Activated effector memory CD4-positive, alpha-beta T cell treated with anti-CD3 and anti-CD28 coated beads, Interleukin-2, amount 50 U/mL, for 16 hours (primary cell): ENCODE measurements at places on chromosomes 2 and 18.

DNA sequence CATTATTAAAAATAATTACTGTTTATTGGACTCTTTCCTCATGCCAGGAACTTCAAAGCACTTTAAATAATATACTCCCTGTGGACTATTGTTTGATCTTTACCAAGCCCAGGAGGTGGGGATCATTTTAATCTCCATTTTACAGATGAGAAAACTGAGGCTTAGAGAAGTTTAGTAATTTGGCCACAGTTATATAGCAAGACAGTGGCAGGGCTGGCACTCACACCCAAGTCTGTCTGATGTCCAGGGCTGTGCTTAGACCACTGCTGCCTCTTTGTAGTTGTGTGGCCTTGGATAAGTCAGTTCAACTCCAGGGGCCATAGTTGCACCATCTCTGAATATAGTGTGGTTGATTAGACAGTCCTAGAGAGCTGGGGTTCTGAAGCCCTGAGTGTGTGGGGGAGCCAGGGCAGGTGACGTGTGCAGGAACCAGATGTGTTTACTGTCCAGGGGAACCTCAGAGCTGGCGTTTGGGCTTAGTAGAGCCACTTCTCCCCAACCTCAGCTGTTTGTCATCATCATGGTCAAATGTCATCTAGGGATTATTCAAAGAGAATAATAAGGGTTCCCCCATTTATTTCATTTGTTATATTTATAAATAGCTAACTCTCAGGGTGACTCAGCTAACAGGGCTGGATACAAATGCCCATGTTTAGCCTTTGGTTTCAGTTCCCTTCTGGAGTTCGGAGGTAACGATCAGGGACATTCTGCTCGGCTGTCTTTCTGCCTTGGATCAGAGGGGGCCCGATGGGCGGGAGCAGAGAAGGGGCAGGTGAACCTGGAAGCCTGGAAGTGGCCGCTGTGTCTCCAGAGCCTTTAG is 68.0 kb downstream of the BOLA3 start:
- DNase-seq, result no peak

DNA sequence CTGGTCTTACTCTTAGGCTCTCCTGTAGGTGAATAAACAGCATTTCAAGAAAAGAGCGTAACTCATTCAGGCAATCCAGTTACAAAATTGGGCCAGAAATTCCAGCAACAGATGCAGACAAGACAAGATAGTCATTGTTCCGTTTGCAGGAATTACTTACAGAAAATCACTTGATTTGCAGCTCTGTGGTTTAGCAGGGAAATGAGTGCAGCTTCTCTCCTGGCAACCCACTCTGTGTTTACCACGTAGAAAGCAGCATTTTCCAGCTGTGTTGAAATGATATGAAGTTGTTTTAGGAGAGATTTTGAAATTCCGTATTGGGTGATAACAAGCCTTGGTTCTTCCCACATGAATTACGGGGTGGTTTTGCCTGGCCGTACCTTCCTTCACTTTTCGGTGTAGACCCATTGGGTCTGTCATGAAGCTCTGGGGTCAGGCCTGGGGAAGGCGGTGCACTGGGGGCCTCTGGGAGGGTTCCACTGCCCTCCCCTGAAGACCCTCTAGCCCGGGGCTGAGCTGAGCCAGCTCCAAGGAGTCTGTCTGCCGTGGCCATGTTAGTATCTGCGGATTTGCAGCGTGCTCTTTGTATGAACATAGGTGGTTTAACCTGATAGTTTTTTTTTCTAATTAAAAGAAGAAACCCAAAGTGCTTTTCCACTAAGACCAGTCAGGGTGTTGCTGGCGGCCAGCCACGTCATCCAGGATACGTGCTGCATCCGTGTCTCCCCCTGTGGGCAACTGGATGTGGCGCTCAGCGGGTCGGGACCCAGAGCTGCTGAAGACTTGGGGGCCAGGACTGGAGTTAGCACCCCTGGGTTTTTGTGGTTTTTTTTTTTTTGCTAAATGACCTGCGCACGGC is 58.9 kb upstream of the KCNG2 start:
- DNase-seq, result no peak

GRCh38 chr18:11146947-11147345 is 2.4 kb downstream of the PIEZO2 start:
- no peak for DNase-seq

- no peak for DNase-seq
These were observed 48.2 kb downstream of the SPP2 start for GRCh38 chr2:234098681-234099080.

- no peak for DNase-seq
These were observed 12.1 kb downstream of the SGO2 start for GRCh38 chr2:200538139-200538538.

DNA sequence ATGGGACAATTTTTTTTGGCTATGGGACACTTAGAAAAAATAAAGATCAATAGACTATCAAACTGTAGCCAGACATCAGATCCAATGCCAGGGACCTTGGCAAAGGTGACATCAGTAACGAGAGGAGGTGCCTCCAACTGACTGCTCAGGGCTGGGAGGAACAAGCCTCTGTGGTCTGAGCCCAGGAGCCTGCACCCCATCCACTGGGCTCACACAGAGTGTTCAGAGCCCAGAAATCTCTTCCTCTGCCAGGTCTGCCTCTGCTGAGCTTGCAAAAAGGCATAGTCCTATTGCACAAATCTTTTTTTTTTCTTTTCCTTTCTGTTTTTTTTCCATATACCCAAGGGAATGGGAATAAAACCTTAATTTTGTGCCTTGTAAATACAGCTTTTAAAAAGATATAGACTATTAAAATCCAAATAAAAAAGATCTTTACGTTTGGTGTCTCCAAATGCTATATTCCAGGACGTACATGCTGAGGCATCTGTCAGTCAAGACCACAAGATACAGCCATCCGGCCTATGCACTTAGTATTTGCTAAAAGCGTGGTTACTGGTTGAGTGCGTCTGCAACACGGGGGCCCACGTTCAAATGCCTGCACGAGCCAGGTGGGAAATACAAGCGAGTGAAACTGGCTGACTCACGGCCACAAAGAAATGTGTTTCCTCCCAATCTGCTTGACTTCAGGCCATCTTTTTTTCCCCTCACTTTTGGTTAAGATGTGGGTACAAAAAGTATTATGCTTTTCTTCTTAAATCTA is 7.8 kb upstream of the ARHGAP25 start:
- DNase-seq, result peak; percentile 91

DNA sequence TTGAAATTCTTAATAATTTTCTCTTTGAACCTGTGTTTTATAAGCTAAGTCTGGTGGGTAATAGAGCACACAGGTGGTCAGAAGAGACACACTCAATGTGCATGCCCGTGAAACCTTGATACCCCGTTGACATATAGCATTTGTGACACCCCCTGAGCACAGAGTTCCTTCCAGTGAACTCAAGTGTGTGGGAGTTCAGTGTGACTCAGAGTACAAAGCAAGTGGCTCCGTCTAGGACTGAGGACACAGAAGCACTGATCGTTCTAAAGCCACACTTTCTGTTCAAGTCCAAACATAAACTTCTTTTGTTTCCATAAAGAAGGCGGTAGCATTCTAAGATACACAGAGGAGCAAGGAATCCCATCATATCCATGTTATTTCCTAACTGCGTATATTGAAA is 523.6 kb downstream of the PID1 start:
- no peak for DNase-seq

GRCh38 chr2:134253804-134254203 is at the start of gene MGAT5:
Gene MGAT5 (plus strand): TSS chr2:134254072. CDS start chr2:134254404, 332 bp downstream.
- DNase-seq, result no peak

- DNase-seq, result peak; percentile 44
These were observed 96.7 kb downstream of the DGKD start for GRCh38 chr2:233450864-233451575.

GRCh38 chr2:2796207-2796606 is 465.1 kb upstream of the MYT1L start:
- peak; percentile 42 for DNase-seq

- DNase-seq, result no peak
These were observed 44.6 kb downstream of the TMEFF2 start for GRCh38 chr2:192150166-192150565.

DNA sequence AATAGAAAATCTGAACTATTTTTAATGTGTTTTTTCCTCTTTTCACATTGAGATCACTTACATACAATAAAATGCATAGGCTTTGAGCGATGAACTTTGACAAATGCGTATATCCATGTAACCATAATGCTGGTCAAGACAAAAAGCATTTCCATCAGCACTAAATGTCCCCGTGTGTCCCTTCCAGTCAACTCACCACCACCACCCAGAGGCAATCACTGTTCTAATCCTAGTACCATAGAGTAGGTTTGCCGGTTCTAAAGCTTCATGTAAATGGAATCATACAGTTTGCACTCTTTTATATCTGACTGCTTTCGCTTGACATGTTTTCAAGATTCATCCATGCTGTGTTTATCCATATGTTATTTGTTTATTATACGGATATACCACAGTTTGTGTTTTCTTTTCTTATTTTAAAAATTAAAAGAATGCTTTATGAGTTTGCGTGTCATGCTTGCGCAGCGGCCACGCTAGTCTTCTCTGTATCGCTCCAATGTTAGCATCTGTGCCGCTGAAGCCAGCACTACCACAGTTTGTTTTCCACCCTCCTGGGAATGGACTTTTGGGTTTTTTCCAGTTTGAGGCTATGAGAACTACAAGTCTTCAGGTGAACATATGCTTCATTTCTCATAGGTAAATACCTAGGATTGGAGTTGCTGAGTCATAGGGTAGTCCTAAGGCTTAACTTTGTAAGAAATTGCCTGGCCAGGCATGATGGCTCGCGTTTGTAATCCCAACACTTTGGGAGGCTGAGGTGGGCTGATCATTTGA is 197.5 kb upstream of the CHAC2 start:
- DNase-seq, result no peak

- DNase-seq, result no peak
These were observed 180.7 kb downstream of the NCK2 start for GRCh38 chr2:105925390-105925789.

DNA sequence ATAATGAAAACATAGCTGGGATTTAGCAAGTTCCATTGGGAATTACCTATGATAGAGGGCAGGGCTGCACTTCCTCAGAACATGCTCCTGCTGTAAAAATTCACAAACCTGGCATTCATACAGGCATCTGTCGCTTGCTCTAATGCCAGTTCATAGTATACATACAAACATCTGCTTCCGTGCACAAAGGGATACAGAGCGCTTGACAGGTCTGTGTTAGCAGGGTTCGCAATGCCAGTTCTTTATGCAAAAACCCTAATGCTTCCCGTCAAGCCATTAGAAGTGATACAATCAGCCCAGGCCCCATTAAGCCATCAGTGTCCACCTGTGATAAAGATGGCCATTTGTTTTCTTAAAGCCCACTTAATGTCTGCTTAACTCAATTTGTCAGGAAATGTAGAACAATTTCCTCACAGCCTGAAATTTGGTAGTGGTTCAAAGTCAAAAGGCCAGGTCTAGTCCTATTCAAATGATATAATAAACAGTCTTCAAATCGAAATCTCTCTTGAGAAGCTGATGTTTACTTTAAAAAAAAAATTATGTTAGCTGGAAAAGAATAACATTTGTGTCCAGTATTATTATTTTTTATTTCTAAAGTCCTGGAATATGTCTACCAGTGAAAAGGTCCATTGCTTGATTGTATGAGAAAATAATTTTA is 556.3 kb downstream of the ARHGAP15 start:
- no peak for DNase-seq

- DNase-seq, result no peak
These were observed 73.1 kb downstream of the SPATS2L start for GRCh38 chr2:200379481-200380090.

DNA sequence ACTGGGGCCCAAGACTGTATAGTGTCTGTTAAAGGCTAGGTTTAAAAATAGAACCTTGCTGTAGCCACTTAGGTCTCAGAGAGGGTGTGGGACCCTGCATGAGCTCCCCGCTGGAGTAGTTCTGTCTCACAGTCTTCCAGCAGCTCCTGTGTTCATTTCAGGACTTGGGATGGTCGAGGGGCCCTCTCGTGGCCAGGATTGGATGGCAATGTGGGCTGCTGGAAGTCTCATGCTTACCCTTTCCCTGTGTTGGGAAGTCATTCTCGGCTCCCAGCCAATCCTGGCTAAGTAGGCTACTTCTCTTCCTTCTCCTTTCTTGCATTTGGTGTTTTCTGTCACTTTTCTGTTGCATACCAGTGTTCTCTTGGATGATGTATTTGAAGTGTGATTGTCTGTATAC is 284.0 kb upstream of the GCFC2 start:
- DNase-seq, result no peak

DNA sequence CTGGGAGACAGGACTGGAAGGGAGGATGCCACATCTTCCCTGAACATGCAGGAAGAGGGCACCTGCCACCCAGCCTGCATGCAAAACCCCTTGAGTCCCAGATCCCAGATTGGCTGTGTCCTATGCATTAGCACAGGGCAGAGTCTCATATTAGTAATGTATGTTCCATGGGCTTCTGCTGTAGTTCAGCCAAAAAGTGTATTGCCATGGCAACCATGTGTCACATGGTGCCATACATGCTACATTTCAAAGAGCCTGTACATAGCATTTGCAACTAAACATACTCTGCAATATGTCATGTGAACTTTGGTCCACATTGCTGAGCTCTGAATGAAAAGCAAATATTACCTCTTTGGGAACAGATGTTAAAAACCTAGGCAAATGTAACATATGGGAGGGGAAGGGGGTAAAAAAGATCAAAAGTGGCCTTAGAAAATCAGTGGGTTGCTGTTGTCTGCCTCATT is 78.4 kb downstream of the DPP4 start:
- DNase-seq, result no peak

DNA sequence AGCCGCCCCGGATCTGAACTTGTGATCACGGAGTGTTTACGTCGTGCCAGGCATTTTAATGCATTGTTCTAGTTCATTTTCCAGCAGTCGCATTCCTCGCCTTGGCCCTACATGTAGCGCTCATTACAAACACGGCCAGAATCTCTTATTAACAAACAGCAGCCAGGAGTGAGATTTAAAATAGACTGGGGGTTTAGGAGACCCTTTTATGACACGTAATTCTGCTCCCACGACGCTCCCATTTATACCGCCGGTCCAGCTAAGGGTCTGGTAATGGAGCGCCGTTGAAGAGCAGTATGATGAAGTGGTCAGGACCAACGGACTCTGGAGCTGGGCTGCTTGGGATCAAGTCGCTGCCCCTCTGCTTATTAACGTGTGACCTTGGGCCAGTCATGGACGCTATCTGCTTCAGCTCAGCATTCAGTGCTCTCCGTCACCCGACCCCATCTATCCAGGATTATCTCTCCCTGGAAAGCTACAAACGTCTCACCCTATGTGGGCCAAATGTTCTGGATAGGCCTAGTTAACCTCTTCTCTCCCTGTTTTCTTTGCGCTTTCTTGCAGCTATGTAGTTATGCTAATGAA is 745 bp downstream of the MSH2 start:
- DNase-seq, result no peak

DNA sequence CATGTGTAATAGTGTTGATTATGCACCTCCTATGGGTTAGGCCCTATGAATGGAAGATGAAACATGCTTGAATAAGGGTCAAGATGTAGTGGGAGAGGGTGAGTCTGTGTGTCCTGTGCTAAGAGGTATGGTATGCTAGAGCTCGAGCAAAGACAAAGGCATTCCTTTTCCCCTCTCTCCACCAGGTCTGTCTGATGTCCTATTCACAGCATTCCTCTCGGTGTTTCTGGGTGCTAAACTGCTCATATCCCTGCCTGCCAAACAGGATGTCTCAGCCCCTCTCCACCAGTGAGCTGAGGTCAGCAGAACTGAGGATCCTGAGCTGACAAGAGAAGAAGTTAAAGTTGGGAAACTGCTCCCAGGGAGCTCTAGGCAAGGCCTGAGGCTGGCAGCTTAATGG is 344.9 kb downstream of the TSN start:
- no peak for DNase-seq

GRCh38 chr2:239329284-239329971 is 71.4 kb downstream of the HDAC4 start:
- no peak for DNase-seq

- DNase-seq, result no peak
These were observed 107.9 kb downstream of the B3GNT2 start for GRCh38 chr2:62303788-62304187.
